ENCODE measurements at places on chromosomes 7 and 10. TPM values are rescaled to one million over a fixed set of nuclear protein-coding genes. Genes with fewer than 3 reads are reported as not detected.

The PIP gene
- not detected for total RNA-seq

The ESYT2 gene
- 62.6 TPM for total RNA-seq

The CTNNA3 gene
- total RNA-seq: 3.7 TPM

The SPDYE5 gene
- total RNA-seq: 0.09 TPM

The GNGT1 gene
- total RNA-seq: not detected

The SVIL gene
- total RNA-seq: 284 TPM

The NPSR1 gene
- not detected for total RNA-seq

The RNF32 gene
- 1.8 TPM for total RNA-seq

The C10orf105 gene
- total RNA-seq: 0.06 TPM

The PAX4 gene
- total RNA-seq: not detected

The RASA4B gene
- 24.7 TPM for total RNA-seq

GRCh38 chr7:31082017-31082416, 29.9 kb downstream of the ADCYAP1R1 start:
- DNase-seq: no peak

GRCh38 chr10:90167174-90168064, 466.0 kb downstream of the KIF20B start:
- DNase-seq: no peak

- no peak for DNase-seq
Measured at GRCh38 chr7:650339-651031, 76.0 kb upstream of the DNAAF5 start.

DNA sequence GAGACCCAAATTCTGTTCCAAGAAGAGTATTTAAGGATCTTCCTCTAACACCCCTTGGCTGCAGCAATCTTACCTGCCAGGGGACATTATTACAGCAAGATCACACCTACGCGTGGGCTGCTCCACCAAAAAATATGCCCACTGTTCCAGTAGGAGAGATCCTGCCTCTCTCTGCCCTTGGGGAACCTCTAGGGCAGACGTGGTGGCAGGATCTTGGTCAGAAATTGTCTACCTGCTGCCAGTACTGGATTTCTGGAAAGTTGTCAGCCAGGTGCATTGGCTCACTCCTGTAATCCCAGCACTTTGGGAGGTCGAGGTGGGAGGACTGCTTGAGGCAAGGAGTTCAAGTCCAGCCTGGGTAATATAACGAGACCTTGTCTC, 259.0 kb downstream of the CALN1 start:
- no peak for DNase-seq

DNA sequence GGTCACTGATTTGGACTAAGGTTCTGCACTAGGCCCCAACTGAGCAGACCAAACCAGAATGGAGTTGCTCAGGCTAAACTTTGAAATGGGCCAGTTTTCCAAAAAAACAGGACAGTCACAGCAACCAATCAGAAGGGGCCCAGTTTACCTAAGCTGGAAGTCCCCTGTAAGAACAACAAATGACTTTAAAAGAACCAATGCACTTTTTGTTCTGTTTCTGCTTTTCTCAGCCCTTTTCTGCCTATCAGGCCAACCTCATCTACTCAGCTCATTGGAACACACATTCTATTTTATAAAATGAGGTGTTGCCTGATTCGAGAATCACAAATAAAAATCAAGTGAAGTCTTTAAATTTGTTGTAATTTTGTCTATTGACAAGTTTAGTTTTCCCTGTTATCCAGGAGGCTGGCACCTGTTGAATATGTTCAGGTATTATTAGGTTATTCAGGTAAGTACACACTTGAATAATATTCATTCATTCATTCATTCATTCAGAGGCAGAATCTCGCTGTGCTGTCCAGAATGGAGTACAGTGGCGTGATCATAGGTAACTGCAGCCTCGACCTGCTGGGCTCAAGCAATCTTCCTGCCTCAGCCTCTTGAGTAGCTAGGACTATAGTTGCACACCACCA, 168.7 kb downstream of the TAX1BP1 start:
- no peak for DNase-seq

GRCh38 chr10:29617880-29618340, 16.9 kb downstream of the SVIL start:
- no peak for DNase-seq

- no peak for DNase-seq
Measured at GRCh38 chr7:98376711-98377110, 24.2 kb downstream of the BAIAP2L1 start.

- no peak for DNase-seq
Measured at GRCh38 chr7:156236936-156237599, 403.5 kb upstream of the RNF32 start.

- peak; percentile 59 for DNase-seq
Measured at GRCh38 chr7:21944616-21945453, 864 bp downstream of the CDCA7L start.

GRCh38 chr7:42210779-42211178, 26.2 kb downstream of the GLI3 start:
- no peak for DNase-seq

DNA sequence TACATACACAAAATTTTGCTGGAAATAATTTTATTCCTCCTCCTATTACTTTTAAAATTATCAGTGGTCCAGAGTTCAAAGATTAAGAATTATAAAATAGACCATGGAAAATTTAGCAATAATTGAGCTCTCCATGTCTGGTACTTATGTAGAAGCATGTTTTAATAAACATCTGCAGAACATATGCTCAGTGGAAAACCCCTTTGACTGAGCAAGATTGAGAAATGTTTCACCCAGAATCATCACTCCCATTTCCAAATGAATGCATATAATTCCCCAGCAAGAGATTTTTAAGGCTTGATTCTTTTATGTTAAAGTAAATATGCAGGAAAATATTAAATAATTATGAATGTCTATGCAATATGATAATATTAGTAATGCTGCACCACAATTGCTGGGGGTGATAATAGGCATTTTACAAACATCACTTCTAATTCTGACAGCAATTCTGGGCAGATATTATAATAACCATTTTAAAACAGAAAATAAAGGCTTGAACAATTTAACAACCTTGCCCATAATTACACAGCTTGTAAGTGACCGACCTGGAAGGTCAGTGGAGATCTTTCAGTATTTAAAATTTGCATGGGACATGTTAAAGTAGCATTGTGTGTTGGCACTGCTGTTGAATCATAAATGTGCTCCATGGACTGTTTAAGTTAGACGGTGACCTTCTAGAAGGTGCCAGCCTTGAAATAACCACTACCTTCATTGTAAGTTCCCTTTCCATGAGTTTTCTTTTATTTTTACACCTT, 45.6 kb upstream of the TES start:
- no peak for DNase-seq

- no peak for DNase-seq
Measured at GRCh38 chr7:20270867-20271266, 53.7 kb upstream of the MACC1 start.

DNA sequence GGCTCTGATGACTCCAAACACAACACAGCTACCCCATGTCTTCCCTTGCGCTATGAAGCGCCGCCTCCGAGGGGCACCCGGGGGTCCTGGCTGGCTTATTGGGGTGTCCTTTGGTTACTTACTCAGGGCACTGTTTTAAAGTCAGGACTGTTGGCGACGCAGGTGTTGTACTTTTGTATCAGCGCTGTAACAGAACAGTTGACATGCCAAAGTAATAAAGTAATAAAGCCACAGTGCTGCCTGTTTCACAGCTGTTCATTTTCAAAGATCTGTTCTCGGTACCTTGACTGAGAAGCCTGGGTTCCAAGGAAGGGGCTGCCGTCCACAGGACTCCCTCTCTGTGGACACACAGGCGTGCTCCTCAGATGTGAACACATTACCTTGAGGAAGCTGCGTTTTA, 64.1 kb downstream of the WDR37 start:
- no peak for DNase-seq

DNA sequence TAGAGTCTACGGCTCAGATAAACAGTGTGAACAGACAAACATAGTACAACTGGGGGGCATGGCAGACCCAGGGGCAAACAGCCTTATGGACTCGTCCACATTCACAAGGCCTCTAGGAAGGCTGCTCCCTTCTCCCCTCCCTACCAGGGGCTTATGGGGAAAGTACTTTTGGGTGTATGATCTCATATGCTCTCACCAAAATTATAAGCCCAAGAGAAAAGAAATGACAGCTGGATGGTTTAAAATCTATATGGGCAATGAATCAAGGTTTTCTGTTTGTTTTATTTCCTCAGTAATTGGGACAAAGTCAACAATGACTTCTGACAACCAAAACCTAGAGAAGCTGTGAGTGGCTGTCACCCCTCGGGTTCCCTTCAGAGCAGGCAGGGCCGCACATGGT, 144.4 kb downstream of the PKD1L1 start:
- DNase-seq: no peak

Data from mucosa of gallbladder (tissue), 1 donor.